Prostate gland (tissue), 2 donors: ENCODE measurements at places on chromosomes 7 and 10.

DNA sequence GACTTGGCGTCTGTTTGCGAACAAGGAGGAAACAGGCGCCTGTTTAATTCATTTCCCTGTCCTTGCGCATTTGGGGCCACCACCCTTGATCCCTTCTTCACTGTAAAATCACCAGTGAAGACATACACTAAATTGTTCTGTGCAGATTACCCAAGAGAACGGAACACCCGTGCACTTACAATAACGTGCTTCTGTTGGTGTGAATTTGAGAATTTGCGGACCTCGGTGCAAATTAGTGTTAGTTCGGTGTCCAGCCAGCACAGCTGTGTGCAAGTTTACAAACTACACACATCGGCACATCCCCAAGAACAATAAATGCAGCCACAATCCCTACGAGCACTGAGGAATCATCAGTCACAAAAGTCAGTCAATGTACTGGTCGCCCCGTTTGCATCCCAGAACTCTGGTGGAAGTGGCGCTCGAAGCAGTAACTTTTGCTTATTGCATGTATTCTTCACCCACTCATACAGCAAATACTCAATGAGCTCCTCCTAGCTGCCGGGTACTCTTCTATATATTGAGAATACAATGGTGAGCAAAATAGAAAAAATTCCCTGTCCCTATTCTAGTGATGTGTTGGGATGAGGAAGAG is 786 bp upstream of the CNOT4 start:
- no peaks in the 10 kb centered on the region for H3K4me1 ChIP-seq
- H3K4me3 ChIP-seq: peak overlapping the region; percentile 76
- H3K27ac ChIP-seq: peak overlapping the region; percentile 93
- DNase-seq: peak; percentile 4
- H3K27me3 ChIP-seq: no peaks in the 10 kb centered on the region
- no peaks in the 10 kb centered on the region for H3K36me3 ChIP-seq

DNA sequence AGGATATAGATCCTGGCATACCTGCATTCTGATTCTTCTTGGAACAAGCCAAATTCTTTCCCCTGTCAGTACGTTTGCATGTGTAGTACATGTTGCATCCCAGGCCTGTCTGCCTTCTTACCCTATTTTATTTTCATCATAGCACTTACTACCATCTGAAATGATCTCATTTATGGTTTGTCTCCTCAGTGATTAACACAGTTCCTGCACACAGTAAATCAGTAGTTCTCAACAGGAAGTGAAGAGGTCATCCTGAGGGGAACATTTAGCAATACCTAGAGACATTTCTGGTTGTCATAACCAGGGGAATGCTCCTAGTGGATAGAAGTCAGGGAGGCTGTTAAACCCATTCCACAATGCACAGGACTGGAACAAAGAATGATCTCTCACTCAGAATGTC is 38.2 kb upstream of the SLC26A4 start:
- H3K4me3 ChIP-seq: no peak overlapping the region
- no peak overlapping the region for H3K27ac ChIP-seq
- no peaks in the 10 kb centered on the region for H3K27me3 ChIP-seq
- no peaks in the 10 kb centered on the region for H3K4me1 ChIP-seq

- no peaks in the 10 kb centered on the region for H3K4me1 ChIP-seq
- H3K4me3 ChIP-seq: no peak overlapping the region
- no peaks in the 10 kb centered on the region for H3K27me3 ChIP-seq
- no peaks in the 10 kb centered on the region for H3K36me3 ChIP-seq
- no peak for DNase-seq
- H3K27ac ChIP-seq: no peak overlapping the region
These were observed 96.7 kb upstream of the IKZF1 start for GRCh38 chr7:50207686-50208255.

- no peaks in the 10 kb centered on the region for H3K27me3 ChIP-seq
- peak overlapping the region; percentile 61 for H3K4me3 ChIP-seq
These were observed 1.5 kb upstream of the HOXA9 start for GRCh38 chr7:27166531-27167505.

- no peaks in the 10 kb centered on the region for H3K27me3 ChIP-seq
- no peak overlapping the region for H3K4me3 ChIP-seq
- DNase-seq: no peak
- H3K36me3 ChIP-seq: no peaks in the 10 kb centered on the region
- no peak overlapping the region for H3K27ac ChIP-seq
These were observed 6.3 kb downstream of the TMEM176A start for GRCh38 chr7:150806863-150807262.

- H3K36me3 ChIP-seq: no peaks in the 10 kb centered on the region
- no peak overlapping the region for H3K4me3 ChIP-seq
- H3K4me1 ChIP-seq: no peaks in the 10 kb centered on the region
- no peaks in the 10 kb centered on the region for H3K27me3 ChIP-seq
- H3K27ac ChIP-seq: no peak overlapping the region
These were observed 56.6 kb downstream of the TMEM209 start for GRCh38 chr7:130148561-130148960.

GRCh38 chr10:103637011-103637410 is 143.5 kb downstream of the NEURL1 start:
- DNase-seq: no peak
- H3K36me3 ChIP-seq: no peaks in the 10 kb centered on the region
- peaks cover 5% of the 10 kb centered on the region for H3K4me1 ChIP-seq
- peak overlapping the region; percentile 57 for H3K27ac ChIP-seq
